ENCODE measurements at places on chromosomes 12 and 14.

GRCh38 chr12:114404083-114404925 is 1.6 kb downstream of the TBX5 start:
- no peaks in the 10 kb centered on the region for H3K36me3 ChIP-seq
- H3K4me1 ChIP-seq = peaks cover 7% of the 10 kb centered on the region
- H3K27me3 ChIP-seq = no peaks in the 10 kb centered on the region
- peak overlapping the region; percentile 85 for H3K27ac ChIP-seq
- H3K4me3 ChIP-seq = peak overlapping the region; percentile 37
- DNase-seq = no peak

GRCh38 chr12:101759396-101760047 is 20.3 kb upstream of the SYCP3 start:
- no peaks in the 10 kb centered on the region for H3K4me1 ChIP-seq
- no peaks in the 10 kb centered on the region for H3K27me3 ChIP-seq
- H3K4me3 ChIP-seq = no peak overlapping the region
- DNase-seq = no peak
- H3K36me3 ChIP-seq = peaks cover 59% of the 10 kb centered on the region

GRCh38 chr14:99654235-99654985 is 9.5 kb downstream of the HHIPL1 start:
- no peak overlapping the region for H3K4me3 ChIP-seq
- peaks cover 3% of the 10 kb centered on the region for H3K4me1 ChIP-seq
- no peak overlapping the region for H3K27ac ChIP-seq
- peak; percentile 68 for DNase-seq
- H3K27me3 ChIP-seq = peaks cover 6% of the 10 kb centered on the region
- H3K36me3 ChIP-seq = no peaks in the 10 kb centered on the region

- no peaks in the 10 kb centered on the region for H3K27me3 ChIP-seq
- no peaks in the 10 kb centered on the region for H3K36me3 ChIP-seq
- no peak overlapping the region for H3K27ac ChIP-seq
- DNase-seq = no peak
Measured at GRCh38 chr12:27422697-27423096, 23.8 kb upstream of the SMCO2 start.

GRCh38 chr12:101857043-101857558 is 20.3 kb upstream of the DRAM1 start:
- H3K4me3 ChIP-seq = no peak overlapping the region
- H3K27ac ChIP-seq = peak overlapping the region; percentile 18
- H3K36me3 ChIP-seq = no peaks in the 10 kb centered on the region
- no peak for DNase-seq
- peaks cover 17% of the 10 kb centered on the region for H3K4me1 ChIP-seq
- H3K27me3 ChIP-seq = no peaks in the 10 kb centered on the region

- H3K27ac ChIP-seq = no peak overlapping the region
- DNase-seq = no peak
- H3K27me3 ChIP-seq = no peaks in the 10 kb centered on the region
- H3K4me3 ChIP-seq = no peak overlapping the region
Measured at GRCh38 chr12:152440-152839, 61.5 kb downstream of the SLC6A12 start.

GRCh38 chr14:22488522-22489243 is 100.3 kb downstream of the DAD1 start:
- no peaks in the 10 kb centered on the region for H3K27me3 ChIP-seq
- DNase-seq = no peak
- no peaks in the 10 kb centered on the region for H3K4me1 ChIP-seq
- no peak overlapping the region for H3K4me3 ChIP-seq
- H3K36me3 ChIP-seq = no peaks in the 10 kb centered on the region

DNA sequence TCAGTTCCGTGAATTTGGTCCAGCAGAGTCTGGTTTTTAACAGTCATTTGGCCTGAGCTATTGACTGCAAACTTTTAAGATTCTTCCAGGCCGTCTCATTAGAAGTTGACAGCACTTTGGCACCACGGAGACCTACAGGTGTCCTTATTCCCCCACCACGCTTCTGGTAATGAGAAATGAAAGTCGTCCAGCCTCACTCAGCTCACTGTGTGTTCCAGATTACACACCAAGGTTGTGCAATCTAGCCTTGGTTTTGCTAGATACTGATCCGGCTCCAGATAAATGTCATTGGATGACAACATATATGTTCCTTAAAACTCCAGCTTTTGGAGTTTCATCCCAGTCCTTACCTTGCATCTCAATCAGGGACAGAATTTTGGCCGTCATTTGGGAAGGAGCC is 210.4 kb downstream of the CHST11 start:
- no peak overlapping the region for H3K4me3 ChIP-seq
- no peak for DNase-seq
- no peaks in the 10 kb centered on the region for H3K36me3 ChIP-seq
- H3K4me1 ChIP-seq = peaks cover 55% of the 10 kb centered on the region

GRCh38 chr14:63949696-63950095 is 96.9 kb downstream of the SYNE2 start:
- H3K4me3 ChIP-seq = no peak overlapping the region
- no peaks in the 10 kb centered on the region for H3K27me3 ChIP-seq

Data from upper lobe of left lung (tissue), 6 donors.